ENCODE measurements at places on chromosomes 3 and 15.

GRCh38 chr3:132554437-132554836 is 42.6 kb upstream of the ACKR4 start:
- no peaks in the 10 kb centered on the region for H3K36me3 ChIP-seq
- no peaks in the 10 kb centered on the region for H3K27me3 ChIP-seq
- H3K4me1 ChIP-seq, result no peaks in the 10 kb centered on the region
- no peak overlapping the region for H3K4me3 ChIP-seq
- H3K27ac ChIP-seq, result no peak overlapping the region
- DNase-seq, result no peak

DNA sequence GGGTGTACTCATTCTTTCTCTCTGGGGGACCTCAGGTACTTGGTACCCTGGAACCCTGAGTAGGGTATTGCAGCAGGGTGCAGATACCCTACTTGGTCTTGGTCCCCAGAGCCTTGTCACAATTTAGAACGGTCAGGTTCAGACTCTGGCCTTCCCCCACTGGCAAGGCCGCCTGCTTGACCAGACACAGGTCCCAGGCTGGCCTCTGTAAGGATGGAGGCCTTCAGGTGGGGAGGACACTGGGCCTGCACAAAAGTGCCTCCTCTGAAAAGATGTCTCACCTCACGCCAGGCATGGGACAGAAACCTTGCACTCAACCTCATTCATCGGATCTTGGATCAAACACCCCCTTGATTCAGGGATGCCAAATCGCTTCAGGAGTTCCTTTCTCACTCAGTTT is 158.4 kb downstream of the KLF13 start:
- H3K4me3 ChIP-seq, result no peak overlapping the region

- no peaks in the 10 kb centered on the region for H3K36me3 ChIP-seq
- no peaks in the 10 kb centered on the region for H3K27me3 ChIP-seq
- no peak overlapping the region for H3K27ac ChIP-seq
These were observed 29.7 kb downstream of the CRYGS start for GRCh38 chr3:186514296-186515002.

- H3K27ac ChIP-seq, result no peak overlapping the region
- H3K4me1 ChIP-seq, result peaks cover 4% of the 10 kb centered on the region
- H3K27me3 ChIP-seq, result no peaks in the 10 kb centered on the region
- no peaks in the 10 kb centered on the region for H3K36me3 ChIP-seq
- no peak for DNase-seq
- H3K4me3 ChIP-seq, result no peak overlapping the region
These were observed 119.3 kb upstream of the SLC24A5 start for GRCh38 chr15:48001393-48002039.

DNA sequence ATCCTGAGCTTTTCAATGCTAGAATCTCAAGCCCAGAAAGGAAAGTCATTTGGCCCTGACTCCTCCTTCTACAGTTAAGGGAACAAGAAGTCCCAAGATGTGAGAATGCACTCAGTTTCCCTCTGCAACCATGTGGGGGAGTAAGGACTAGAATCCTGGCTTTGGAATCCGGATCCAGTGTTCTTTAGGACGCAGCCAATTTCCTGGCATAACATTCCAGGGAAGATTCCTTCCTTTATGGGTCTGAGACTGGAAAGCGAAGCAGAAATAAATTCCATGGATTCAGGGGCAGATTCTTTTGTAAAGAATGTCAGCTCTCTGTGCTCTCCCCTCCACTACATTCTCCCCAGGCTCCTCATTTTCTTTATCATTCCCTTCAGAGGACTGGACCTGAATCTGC is 151.8 kb upstream of the SOX14 start:
- H3K27ac ChIP-seq, result no peak overlapping the region
- no peak for DNase-seq
- no peaks in the 10 kb centered on the region for H3K27me3 ChIP-seq
- no peak overlapping the region for H3K4me3 ChIP-seq

DNA sequence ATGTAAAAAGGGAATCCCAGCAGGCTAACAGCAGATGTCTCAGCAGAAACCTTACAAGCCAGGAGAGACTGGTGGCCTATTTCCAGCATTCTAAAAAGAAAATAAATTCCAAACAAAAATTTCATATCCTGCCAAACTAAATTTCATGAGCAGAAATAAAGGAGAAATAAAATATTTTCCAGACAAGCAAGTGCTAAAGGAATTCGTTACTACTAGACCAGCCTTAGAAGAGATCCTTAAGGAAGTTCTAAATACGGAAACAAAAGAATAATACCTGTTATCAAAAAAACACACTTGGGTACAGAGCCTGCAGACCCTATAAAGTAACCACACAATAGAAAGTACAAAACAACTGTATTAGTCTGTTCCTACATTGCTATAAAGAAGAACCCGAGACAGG is 41.4 kb downstream of the HDGFL3 start:
- H3K27ac ChIP-seq, result no peak overlapping the region
- DNase-seq, result no peak
- no peak overlapping the region for H3K4me3 ChIP-seq
- H3K36me3 ChIP-seq, result no peaks in the 10 kb centered on the region
- H3K4me1 ChIP-seq, result no peaks in the 10 kb centered on the region
- no peaks in the 10 kb centered on the region for H3K27me3 ChIP-seq

- H3K4me3 ChIP-seq, result peak overlapping the region; percentile 66
- peaks cover 6% of the 10 kb centered on the region for H3K4me1 ChIP-seq
- no peaks in the 10 kb centered on the region for H3K27me3 ChIP-seq
- no peaks in the 10 kb centered on the region for H3K36me3 ChIP-seq
- no peak for DNase-seq
These were observed 112.1 kb upstream of the ICE2 start for GRCh38 chr15:60590935-60591495.

DNA sequence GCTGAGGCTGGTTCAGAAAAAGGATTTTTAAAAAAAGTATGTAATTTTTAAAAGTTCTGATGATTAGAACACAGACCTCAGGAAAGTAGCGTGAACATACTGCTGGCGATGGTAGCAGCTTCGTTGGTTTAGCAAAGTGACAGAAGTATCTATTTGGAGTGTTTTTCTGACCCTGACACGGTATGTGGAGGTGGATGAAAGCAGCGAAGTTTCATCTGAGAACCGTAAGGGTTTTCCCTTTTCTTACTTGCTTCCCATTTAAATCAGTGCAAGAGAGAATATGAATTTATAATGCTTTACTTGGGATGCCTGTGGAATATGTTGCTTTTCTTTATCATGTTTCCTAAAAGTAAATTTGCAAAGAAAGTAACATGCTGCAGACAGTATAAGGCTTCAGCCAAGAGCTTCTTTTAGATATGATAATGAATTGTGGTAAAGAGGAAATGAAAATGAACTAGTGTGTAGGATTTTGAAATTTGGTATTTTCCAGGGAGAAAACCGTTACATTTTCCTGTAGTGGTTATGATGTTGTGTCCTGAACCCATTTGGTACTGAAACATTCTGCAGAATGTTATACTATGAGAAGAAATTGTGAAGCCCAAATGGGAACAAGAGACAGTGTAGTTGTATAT is 3.9 kb downstream of the CHST2 start:
- H3K4me3 ChIP-seq, result peak overlapping the region; percentile 11
- H3K36me3 ChIP-seq, result peaks cover 11% of the 10 kb centered on the region
- no peaks in the 10 kb centered on the region for H3K27me3 ChIP-seq
- peak overlapping the region; percentile 22 for H3K27ac ChIP-seq
- peak; percentile 53 for DNase-seq
- peaks cover 70% of the 10 kb centered on the region for H3K4me1 ChIP-seq

DNA sequence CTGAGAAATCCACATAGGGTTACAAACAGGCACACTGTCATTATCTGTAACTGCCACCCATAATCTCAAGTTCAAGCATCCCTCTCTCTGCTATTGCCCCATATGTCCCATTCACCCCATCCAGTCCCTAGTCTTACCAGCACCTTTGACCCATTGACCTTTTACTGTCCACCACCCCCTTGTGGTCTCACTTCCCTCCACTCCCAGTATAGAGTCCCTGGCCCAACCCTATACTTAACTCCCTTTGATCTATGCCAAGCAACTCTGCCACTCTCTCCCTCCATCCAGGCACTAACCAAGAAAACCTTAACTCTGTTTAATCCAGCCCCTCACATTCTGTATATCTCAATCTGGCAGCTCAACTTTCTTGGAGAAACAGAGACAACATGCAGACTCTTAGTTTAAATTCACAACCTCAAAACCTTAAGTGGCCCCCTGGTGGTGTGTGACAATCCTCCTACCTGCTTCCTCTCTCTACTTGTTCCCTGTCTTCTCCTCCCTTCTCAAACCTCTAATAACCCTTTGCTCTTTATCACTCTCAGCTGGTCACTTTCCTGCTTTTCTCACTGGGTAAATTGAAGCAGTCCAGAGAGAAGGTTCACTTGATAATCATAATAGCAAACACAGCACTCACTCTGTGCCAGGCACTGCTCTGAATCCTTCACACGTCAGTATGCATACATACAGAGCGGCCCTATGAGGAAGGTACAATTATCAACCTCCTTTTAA is 162.7 kb downstream of the STT3B start:
- DNase-seq, result peak; percentile 77
- no peak overlapping the region for H3K4me3 ChIP-seq
- H3K36me3 ChIP-seq, result peaks cover 50% of the 10 kb centered on the region

- H3K4me1 ChIP-seq, result no peaks in the 10 kb centered on the region
- H3K4me3 ChIP-seq, result no peak overlapping the region
- H3K27ac ChIP-seq, result no peak overlapping the region
- no peak for DNase-seq
These were observed 14.5 kb downstream of the SLC6A20 start for GRCh38 chr3:45781841-45782240.

DNA sequence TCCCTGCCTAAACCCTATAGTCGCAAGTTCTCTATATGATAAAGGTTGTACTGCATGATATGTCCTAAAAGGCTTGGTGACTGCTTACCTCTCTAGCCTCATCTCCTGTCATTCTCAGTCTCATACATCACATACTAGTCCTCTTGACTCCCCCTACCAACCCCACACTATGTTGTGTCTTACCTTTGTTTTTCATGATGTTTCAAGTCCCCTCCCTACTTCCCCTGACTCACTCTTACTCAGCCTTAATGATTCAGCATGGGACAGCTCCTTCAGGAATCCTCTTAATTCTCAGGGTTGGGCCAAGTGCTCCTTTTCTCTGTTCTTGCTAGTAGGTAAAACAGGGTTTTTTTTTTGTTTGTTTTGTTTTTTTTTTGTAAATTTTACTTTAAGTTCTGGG is 49.6 kb downstream of the SLMAP start:
- H3K27me3 ChIP-seq, result no peaks in the 10 kb centered on the region
- no peak for DNase-seq
- H3K27ac ChIP-seq, result no peak overlapping the region

DNA sequence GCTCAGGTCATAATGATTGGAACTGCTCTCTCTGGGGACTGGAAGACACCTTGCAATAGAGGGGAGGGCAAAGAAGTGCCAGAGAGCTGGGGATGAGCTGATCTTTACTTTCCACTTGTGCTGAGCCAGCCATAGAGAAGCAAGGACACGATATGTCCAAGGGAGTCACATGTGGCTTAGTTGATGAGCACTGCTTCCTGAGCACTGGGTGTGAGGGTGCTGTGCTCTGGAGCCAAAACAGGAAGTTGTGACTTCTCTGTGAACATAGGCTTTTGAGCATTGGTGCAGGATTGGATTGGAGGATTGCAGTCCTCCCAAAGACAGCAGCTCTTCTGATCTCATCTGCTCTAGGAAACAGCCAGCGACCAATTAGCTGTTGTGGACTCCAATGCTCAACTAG is 6.7 kb downstream of the PARP14 start:
- no peaks in the 10 kb centered on the region for H3K36me3 ChIP-seq
- no peak overlapping the region for H3K4me3 ChIP-seq
- H3K27me3 ChIP-seq, result no peaks in the 10 kb centered on the region
- no peak overlapping the region for H3K27ac ChIP-seq
- peak; percentile 11 for DNase-seq
- peaks cover 13% of the 10 kb centered on the region for H3K4me1 ChIP-seq

GRCh38 chr3:62110443-62111225 is 262.7 kb downstream of the FEZF2 start:
- no peak overlapping the region for H3K27ac ChIP-seq
- no peaks in the 10 kb centered on the region for H3K36me3 ChIP-seq
- no peak for DNase-seq
- H3K4me1 ChIP-seq, result no peaks in the 10 kb centered on the region
- no peak overlapping the region for H3K4me3 ChIP-seq
- no peaks in the 10 kb centered on the region for H3K27me3 ChIP-seq

GRCh38 chr15:35606450-35606779 is 60.5 kb upstream of the DPH6 start:
- no peaks in the 10 kb centered on the region for H3K36me3 ChIP-seq
- DNase-seq, result no peak
- no peak overlapping the region for H3K4me3 ChIP-seq
- H3K27ac ChIP-seq, result no peak overlapping the region
- H3K27me3 ChIP-seq, result no peaks in the 10 kb centered on the region

GRCh38 chr3:111373861-111374260 is 168.1 kb upstream of the CD96 start:
- DNase-seq, result no peak
- no peaks in the 10 kb centered on the region for H3K36me3 ChIP-seq
- no peaks in the 10 kb centered on the region for H3K27me3 ChIP-seq
- H3K4me3 ChIP-seq, result no peak overlapping the region

DNA sequence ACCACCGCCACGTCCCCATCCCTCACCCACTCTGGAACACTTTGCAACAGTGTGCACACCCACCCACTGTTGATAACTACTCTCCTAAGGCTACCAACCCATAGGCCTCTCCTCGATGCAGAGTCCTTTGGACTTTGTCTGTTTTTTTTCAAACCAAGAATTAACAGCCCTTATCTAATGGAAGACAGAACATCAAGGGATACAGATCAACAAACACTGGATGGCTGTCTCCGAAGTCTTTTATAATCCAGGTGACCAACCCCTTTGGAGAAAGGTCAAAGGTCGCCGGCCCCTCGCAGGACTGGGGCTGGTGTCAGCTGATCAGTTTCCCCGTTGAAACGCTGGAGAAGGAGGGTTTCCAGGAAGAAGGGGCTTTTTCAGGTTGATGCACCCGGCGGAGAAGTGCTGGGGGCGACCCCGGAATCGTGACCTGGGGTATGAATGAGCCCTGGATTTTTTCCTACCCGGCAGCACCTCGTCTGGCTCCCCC is 532 bp downstream of the B4GALT4 start:
- peak overlapping the region; percentile 44 for H3K27ac ChIP-seq
- H3K4me1 ChIP-seq, result peaks cover 20% of the 10 kb centered on the region
- peak overlapping the region; percentile 96 for H3K4me3 ChIP-seq
- DNase-seq, result no peak
- H3K36me3 ChIP-seq, result peaks cover 4% of the 10 kb centered on the region

DNA sequence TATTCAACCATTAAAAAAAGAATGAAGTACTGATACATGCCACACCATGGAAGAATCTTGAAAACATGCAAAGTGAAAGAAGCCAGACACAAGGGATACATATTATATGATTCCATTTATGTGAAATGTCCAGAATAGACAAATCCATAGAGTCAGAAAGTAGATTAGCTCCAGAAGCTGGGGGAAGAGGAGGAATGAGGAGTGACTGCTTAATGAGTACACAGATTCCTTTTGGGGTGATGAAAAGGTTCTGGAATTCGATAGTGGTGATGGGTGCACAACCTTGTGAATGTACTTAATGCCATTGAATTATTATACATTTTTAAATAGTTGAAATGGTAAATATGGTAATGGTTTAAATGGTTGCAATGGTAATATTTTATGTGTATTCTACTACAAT is 90.6 kb upstream of the SPATA12 start:
- no peaks in the 10 kb centered on the region for H3K27me3 ChIP-seq
- no peak for DNase-seq
- H3K36me3 ChIP-seq, result no peaks in the 10 kb centered on the region
- H3K4me3 ChIP-seq, result 0 out of 2 replicates have a peak overlapping the region, but pooled peaks have one; percentile 24

- H3K4me3 ChIP-seq, result no peak overlapping the region
- DNase-seq, result no peak
- H3K4me1 ChIP-seq, result no peaks in the 10 kb centered on the region
These were observed 334.5 kb upstream of the FRG2C start for GRCh38 chr3:75329476-75330097.

Measured in Karpas-422 (cell line).